ENCODE measurements at places on chromosomes 5 and 9.

- DNase-seq, result no peak
Measured at GRCh38 chr5:131953969-131954368, 8.5 kb upstream of the MEIKIN start.

DNA sequence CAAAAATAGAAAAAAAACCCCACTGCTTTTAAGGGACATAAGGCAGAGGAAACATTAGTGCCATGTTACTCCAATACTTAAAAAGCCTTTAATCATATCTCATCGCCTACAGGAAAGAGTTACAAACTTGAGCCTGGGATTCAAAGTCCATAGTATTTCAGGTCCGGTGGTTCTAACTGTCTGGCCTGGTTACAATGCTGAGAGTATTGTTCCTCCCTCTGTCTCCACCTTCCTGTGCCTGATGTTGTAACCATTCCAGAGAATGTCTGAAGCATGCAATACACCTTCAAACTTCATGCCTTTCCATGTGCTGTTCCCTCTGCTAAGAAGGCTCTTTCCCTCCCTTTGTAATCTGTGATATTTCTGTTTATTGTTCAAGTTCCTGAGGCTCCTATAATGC lies 41.6 kb upstream of the SLC36A2 start:
- DNase-seq, result no peak

DNA sequence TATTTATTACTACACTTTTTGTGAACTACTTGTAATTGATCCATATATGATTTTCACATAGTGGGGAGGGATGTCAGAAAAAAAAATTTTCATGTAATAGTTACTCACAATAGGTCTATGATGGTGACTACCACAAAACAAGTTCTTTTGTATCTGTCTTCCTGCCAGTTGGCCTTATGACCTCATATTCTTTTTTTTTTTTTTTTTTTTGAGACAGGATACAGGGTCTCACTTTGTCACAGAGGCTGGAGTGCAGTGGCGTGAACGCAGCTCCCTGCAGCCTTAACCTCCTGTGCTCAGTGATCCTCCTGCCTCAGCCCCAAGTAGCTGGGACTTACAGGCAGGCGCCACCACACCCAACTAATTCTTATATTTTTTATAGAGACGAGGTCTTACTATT lies 10.9 kb downstream of the SEC24A start:
- DNase-seq, result no peak

GRCh38 chr5:400282-401145 lies 42.5 kb upstream of the EXOC3 start:
- peak; percentile 82 for DNase-seq

- DNase-seq, result no peak
Measured at GRCh38 chr5:34905564-34905963, 9.7 kb downstream of the RAD1 start.
